SK-N-SH (cell line): ENCODE measurements at places on chromosomes 5 and 9.

- no peak for DNase-seq
Observed at GRCh38 chr5:135596157-135596763, 17.5 kb upstream of the CXCL14 start.

GRCh38 chr9:93633492-93634221, 57.3 kb downstream of the PHF2 start:
- DNase-seq, result no peak

DNA sequence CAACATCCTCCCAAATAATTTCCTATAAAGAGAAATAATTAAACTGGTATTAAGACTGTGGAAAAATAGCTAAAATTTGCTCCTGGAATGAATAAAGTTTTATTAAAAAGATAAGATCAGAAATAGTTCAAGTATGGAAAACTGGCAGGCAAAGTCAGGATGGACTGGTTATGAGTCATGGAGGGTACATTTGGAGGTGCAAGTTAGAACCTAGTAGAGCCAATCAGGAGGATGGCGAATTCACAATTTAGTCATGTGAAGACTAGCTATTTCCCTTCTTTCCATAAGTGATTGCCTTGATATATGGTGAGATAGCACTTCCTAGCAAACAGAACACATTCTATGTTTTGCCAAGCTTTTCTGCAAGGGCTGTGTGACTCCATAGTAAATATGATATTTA, 1303.5 kb downstream of the EFNA5 start:
- no peak for DNase-seq

- no peak for DNase-seq
Observed at GRCh38 chr5:123122273-123122672, 33.2 kb downstream of the PRDM6 start.

- DNase-seq, result no peak
Observed at GRCh38 chr5:75678155-75678554, 39.1 kb downstream of the POC5 start.

GRCh38 chr5:15515229-15515628, 15.2 kb downstream of the FBXL7 start:
- DNase-seq, result no peak

DNA sequence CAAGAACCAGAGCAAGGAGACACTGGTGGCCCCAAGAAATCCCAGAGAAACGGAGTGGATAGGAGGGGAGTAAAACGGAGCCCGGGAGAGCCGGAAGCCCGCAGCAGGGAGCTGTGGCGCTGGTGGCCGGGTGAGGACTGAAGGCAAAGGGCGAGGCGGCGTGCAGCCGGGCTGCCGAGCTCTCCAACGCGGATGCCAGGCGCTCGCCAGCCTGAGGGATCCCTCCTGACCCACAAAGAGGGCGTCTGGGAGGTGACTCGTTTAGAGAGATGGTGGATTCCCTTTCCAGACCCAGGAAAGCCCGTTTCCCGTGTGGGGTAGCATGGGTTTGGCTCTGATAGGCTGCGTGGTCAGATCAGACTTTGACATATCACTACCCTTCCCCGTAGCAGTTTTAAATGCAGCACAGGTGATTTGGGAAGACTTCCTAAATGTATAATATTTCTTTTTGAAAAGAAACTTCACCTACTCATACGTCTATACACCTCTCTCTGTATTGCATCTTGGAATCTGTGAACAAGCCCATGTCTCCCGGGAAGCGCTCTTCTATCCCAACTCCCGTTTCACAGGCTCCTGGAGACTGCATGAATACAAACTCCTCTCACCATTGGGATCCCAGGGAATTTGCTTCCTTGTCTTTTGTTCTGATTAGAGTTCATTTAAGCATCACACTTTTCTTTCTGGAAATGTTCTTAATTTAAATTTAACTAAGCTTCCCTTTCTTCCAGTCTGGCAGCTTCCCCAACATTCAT, 158.1 kb downstream of the C9orf152 start:
- DNase-seq, result peak; percentile 65

GRCh38 chr5:168874713-168875380, 295.7 kb upstream of the PANK3 start:
- DNase-seq, result no peak

GRCh38 chr9:82969291-82969690, 93.7 kb downstream of the RASEF start:
- no peak for DNase-seq

DNA sequence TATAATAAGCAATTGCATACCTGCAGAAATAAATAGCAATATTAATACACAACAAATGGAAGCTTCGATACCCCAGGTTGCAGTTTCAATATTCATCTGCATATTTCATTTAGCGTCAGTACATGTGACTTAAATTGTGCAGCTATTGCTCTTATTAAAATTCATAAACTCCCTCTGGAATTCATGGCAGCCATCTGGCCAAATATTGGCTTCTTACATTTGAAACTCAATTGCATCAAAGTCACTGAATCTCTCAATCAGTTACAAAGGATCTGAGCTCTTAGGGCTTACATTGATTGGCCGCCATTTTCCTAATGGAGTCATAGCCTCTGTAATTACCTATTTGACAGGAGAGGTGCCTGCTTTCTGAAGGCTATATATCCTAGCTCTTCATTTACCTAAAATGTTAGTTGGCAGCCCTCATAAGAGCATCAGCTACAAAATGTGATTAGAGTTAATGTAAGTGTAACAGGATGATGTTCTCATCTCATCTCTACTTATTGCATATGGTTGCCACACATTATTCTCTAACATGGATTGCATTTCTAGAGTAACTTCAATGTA, 453.5 kb downstream of the CAAP1 start:
- DNase-seq, result no peak

DNA sequence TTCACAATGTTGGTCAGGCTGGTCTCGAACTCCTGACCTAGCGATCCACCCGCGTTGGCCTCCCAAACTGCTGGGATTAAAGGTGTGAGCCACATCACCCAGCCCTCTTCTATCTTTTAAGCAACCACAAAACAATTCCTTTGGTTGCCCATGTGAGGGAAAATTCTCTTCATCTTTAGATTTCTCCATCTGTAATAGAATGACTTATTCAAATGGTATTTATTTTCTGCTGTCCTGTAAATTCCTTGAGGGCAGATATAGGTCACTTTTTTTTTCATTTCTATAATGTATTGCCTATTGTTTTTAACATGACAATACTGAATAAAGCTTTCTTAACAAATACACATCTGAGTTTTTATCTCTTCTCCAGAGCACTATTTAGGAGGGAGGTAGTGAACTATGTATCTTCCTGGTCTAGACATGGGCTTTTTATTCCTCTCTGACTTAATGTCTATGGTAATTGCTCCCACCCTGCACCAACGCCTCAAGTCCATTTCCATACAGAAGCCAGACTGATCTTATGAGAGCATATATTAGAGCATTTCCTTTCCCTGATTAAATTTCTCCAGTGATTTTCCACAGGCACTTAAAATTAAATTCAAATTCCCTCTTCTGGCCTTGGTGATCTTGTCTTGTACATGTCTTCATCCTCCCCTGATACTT, 595.6 kb downstream of the CAAP1 start:
- no peak for DNase-seq

DNA sequence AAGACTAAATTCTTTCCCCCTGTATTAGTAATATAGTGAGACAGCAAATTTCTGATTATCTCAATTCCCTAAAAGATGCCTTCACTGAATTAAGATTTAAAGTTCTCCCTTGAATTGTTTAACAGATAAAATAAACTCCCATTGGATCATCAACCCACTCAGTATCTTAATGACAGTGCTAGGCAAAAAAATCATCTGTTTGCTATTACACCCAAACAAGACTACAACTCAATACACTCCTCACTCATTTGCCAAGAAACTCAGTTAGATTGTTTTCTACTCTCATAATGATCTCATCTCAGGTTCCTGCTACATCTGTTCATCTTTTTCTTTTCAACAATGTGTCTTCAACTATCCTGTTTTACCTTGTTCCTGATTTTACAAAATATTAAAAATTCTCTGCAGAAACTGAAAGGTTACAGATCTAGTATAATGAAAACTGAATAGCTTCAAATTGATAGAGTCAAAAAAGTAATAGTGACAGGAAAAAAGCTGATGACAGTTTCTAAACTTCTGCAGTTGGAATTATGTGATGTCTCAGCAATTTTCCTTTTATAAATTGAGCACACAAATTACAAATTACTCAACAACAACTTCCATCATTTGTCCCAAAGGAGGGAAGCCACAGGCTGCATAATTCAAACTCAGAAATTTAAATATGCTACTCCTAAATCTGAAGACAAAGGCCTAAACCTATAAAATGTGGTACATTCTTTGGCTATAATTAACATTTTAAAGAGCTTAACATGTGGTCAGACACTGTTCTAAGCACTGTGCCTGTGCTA, 39.4 kb downstream of the HOMER1 start:
- no peak for DNase-seq

DNA sequence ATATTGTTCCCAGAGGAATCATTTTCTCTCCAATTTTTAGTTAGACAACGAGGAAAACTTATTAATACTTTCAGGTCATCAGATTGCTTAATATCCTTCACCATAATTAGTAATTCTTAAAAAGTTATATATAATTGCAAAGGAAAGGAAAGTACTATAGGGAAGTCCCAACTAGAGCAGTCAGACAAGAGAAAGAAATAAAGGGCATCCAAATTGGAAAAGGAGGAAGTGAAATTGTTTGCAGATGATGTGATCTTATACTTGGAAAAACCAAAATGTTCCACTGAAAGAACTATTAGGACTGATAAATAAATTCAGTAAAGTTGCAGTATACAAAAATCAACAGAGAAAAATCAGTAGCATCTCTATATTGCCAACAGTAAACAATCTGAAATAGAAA, 223.5 kb upstream of the MEF2C start:
- DNase-seq, result no peak
